EH (cell line): ENCODE measurements at places on chromosomes 5 and 9.

DNA sequence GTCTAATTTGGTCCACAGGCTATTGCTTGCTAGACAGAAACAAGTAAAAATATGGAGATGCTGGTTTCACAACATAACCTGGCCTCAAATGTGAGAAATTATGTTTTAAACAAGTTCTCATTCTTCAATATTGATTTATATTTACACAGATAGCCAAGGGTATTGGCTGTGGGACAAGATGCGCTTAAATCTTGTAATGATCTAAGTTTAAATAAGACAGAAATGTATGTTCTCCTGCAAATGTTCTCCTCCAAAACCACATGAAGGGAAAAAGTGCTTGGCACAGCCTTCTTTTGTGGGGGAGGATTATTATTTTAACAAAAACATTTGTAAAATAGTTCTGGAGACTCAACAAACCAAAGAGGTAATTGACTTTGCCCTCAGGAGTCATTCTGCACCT is 356.0 kb downstream of the DMAC1 start:
- no peak for DNase-seq

DNA sequence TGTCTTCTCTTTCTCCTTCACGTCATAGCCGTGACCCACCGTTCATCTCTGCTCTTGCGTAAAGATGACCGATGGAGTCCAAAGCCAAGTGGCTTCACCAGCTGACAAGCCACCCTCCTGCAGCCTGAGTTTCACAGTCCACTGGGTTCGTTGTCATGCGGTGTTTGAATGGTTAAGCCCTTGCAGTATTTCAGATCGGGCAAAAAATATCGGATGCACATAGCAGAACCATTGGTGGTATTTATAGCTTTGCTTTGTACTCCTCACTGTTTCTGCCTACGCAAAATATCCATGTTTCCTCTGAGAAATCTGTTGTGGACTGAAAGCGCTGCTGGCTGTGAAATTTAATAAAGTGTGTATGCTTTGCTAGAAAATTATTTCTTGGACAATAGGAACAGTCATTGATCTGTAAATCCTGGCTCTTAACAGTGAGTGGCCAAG is 34.5 kb upstream of the NCS1 start:
- no peak for DNase-seq

DNA sequence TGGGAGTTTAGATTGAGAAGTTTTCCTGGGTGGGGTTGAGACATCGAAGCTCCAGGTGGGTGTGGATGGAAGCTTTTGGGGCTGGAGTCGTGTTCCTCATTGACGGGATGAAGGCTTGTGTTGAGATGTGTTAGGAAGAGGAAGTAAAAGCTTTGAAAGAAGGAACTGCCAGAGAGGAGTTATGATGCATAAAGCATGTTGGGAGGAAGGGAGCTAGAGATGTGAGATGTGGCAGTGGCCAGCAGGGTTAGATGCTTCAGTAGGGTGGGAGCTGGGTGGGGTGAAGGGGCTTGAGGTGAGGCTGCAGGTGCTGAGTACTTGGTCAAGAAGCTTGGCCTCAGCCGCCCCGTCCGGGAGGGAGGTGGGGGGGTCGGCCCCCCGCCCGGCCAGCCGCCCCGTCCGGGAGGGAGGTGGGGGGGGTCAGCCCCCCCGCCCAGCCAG is 56.7 kb downstream of the HSPA4 start:
- DNase-seq = peak; percentile 16

- no peak for DNase-seq
These were observed 569.2 kb downstream of the PRR16 start for GRCh38 chr5:121033334-121033733.

DNA sequence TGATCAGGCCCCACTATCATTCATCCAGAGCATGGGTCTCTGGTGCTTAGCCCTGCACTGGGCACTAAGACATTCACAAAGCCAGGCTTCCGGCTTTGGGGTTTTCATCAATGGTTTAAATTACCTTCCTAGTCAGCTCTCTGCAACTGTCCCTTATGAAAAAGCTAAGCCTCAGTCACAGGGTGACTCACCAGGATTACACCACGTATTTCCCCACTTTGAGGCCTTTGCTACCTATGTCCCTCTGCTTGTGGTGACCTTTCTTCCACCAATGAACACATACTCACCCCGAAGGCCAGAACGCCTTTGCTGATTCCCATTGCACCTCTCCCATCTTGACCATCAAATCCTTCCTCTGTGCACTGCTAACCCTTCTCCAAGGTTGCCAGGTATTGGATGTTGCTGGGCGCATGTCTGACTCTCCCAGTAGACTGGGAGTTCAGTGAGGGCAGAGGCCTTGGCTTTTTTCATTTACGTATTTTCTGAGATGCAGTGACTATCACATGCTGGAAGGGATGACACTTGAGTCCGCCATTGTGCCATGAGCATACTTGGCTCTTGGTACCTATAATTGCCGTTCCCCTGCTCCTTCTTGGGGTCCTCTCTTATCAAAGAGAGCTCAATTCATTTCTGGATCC is 58.7 kb upstream of the TNFSF8 start:
- peak; percentile 12 for DNase-seq

GRCh38 chr9:105191508-105192121 is 52.8 kb upstream of the SLC44A1 start:
- no peak for DNase-seq

- DNase-seq = no peak
These were observed 17.3 kb upstream of the TMOD1 start for GRCh38 chr9:97484134-97484533.

DNA sequence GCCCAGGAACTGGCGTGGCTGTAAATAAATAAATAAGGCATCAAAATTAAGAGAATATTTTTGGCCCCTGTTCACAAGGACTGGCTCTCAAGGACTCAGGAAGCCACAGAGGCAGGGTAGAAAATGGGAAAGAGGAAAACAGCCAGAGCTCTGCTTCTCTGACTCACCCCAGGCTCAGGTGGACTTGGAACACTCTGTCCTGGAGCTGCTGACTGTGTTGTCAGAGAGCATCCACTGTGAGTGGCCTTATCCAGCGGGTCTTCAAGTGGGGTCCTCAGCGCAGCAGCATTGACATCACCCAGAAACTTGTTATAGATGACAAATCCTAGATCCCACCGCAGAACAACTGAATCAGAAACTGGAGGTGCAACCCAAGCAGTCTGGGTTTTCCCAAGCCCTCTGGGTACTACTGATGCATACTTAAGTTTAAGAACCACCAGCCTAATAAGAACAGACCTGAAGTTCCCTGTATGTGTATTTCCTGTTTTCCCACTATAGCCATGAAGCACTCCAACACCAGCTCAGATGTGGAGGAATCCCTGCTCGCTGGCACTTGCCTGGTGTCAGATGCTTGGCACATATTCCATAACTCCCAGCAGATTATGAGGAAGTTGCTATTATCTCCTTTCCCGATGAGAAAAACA is 20.5 kb downstream of the ADRA1B start:
- DNase-seq = no peak

- no peak for DNase-seq
These were observed 590.4 kb upstream of the PTGER4 start for GRCh38 chr5:40089269-40089668.

DNA sequence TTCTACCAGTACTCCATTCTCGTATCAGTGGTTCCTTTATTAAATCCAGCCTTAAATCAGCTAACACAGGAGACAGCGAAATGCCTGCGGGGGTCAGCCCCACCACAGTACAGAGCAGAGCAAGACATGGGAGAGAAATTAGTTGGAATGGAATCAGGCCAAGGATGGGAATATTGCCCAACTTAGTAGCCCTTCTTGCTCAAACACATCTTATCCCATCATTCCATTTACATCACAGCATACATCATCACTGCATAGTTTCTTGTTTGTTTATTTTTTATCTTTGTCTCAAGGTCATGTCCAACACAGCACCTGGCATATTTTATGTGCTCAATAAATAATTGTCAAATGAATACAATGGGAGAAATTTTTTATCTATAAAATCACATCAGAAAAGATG is 34.3 kb upstream of the DAB2 start:
- DNase-seq = peak; percentile 83

DNA sequence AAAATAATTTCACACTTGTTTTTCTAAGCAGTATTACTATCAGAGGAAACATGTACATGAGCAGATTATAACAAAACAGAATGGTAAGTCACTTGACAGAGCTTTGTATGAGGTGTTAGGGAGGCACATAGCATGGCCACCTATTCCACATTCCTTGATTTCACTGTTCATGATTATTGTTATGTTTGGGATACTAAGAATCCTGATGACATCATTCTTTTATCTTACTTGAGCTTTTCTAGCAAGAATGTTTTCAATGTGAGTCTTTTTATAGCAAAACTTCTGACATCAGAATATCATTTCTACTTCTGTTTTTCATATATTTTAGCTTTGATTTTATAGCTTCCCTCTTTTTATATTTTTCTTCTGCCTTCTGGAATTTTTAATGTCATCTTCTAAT is 208.2 kb downstream of the DMRTA1 start:
- no peak for DNase-seq

DNA sequence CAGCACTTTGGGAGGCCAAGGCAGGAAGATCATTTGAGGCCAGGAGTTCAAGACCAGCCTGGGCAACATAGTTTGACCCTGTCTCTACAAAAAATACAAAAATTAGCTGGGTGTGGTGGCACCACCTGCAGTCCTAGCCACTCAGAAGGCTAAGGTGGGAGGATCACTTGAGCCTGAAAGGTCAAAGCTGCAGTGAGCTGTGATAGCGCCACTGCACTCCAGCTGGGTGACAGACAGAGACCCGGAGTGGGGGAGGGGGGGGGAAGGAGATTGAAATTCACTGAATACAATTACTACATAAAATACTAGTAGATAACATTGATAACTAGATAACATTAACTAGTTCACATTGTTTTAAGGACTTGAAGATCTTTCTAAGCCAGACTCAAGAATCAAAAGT is 345.6 kb downstream of the BNC2 start:
- no peak for DNase-seq

- DNase-seq = peak; percentile 75
These were observed at the start of gene SFXN1 for GRCh38 chr5:175478384-175479124. SFXN1 (plus strand) TSS chr5:175478560; CDS start chr5:175492104, 13,544 bp downstream.

GRCh38 chr5:135438636-135439221 is 8.4 kb downstream of the DCANP1 start:
- no peak for DNase-seq

GRCh38 chr9:37521111-37521510 is 35.4 kb downstream of the POLR1E start:
- no peak for DNase-seq

DNA sequence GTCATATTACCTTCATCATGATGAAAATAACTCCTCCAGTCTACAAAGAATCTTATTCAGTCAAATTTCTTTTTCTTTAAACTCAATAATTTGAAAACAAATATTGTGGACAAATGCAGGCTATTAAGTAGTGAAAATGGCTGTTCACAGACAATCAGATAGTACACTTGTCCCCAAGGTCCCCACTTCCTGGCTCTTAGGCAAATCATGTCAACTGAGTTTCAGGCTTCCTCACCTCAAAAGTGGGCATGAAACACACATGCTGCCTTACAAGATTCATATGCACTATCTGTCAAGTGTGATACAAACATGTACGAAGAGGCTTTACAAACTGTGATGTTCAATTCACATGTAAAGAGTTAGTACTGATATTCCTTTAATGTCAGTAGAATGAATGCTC is 385.2 kb upstream of the SEMA6A start:
- DNase-seq = no peak

DNA sequence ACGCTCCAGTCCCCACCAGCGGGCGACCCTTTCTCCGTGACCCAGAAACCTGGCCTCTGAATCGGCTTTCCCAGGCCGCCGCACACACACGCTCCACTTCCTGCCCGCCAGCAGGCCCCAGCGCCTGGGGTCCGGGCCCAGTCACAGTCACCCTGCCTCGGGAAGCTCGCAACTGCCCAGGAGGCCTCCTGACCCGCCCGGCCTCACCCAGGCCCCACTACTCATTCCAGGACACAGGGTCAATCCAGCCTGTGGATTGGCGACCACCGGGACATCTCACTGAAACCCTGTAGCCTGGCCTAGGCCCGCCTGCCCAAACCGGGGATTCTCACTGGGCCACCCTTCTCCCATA is 2.7 kb upstream of the IRX4 start:
- no peak for DNase-seq

GRCh38 chr9:13587571-13587970 is 308.1 kb upstream of the MPDZ start:
- no peak for DNase-seq

- DNase-seq = peak; percentile 90
These were observed 65.5 kb upstream of the ABCA1 start for GRCh38 chr9:104993291-104993963.

- DNase-seq = no peak
These were observed 108.7 kb upstream of the SSBP2 start for GRCh38 chr5:81859624-81860023.

DNA sequence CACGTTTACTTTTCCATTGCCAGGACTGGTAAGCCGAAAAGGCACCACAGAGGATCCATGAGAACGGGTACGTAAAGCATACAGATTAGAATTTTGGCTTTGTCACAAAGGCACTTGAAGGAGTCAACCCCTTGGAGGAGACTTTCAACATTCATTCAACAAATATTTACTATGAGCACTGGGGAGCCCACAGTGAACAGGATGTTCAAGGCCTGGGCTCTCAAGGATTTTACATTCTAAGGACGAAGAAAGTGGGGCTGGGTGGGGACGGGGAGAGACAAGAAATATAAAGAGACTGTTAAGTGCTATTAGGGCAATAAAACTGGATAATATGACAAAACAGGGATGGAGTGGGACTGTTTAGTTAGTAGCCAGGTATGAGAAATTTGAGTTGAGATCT is 66.0 kb downstream of the KLF4 start:
- no peak for DNase-seq

GRCh38 chr5:32222723-32223470 is 48.8 kb upstream of the GOLPH3 start:
- DNase-seq = no peak

DNA sequence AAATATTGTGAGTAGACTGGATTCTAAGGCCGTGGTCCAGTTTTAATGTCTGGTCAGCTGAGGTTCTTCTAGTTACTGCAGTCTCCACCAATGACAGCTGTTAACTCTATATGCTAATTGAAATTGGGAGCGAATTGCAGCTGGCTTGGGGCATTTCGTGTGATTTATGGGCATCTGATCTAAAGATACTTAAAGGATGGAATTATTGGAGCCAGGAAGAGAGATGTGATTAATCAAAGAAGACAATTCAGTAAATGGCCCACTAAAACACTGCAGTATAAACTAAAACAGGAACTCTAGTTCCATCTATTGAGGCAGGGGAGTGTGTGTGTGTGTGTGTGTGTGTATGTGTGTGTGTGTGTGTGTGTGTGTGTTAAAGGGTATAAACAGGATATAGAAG is 157.5 kb upstream of the IQGAP2 start:
- no peak for DNase-seq

- DNase-seq = no peak
These were observed 28.6 kb upstream of the SLCO4C1 start for GRCh38 chr5:102324714-102325113.

- peak; percentile 96 for DNase-seq
These were observed 93.0 kb upstream of the DAB2 start for GRCh38 chr5:39517800-39518199.

- peak; percentile 28 for DNase-seq
These were observed 515.8 kb downstream of the KDM4C start for GRCh38 chr9:7273575-7273974.

DNA sequence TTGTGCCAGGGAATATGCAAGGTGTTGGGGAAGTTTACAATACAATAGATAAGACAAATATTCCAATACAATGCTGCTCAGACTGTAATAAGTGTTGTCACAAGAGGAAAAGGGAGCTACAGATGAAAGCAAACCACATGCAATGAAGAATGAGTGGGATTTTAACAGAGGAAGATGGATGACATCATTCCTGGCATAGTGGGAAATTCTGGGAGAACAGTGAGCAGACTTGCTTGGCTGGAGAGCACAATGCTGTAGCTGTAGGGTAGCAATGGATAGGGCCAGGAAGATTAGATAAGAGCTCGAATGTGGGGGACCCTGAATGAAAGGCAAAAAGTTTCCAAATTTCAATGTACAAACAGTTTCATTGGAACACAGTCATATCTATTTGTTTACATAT is 9.5 kb upstream of the DPYSL3 start:
- DNase-seq = no peak
